ENCODE measurements at places on chromosomes 3 and 15.

DNA sequence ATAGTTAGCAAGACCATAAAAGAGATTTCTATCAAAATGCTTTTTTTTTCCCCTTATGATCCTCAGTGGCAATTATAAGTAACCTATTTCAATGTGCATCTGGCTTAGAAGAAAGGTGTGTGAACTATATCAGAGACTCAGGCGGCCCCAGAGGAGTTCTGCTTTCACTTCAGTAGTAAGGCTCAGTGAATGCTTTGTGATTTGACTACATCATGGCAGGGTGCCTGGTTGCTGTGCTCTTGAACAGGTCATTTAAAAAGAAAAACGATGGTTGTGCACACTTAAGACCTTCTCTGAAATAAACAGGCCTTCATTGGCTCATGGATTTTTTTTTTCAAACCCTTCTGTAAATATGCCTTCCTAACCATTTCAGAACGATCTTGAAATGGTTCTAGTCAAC lies 400.4 kb upstream of the RARB start:
- DNase-seq = no peak

DNA sequence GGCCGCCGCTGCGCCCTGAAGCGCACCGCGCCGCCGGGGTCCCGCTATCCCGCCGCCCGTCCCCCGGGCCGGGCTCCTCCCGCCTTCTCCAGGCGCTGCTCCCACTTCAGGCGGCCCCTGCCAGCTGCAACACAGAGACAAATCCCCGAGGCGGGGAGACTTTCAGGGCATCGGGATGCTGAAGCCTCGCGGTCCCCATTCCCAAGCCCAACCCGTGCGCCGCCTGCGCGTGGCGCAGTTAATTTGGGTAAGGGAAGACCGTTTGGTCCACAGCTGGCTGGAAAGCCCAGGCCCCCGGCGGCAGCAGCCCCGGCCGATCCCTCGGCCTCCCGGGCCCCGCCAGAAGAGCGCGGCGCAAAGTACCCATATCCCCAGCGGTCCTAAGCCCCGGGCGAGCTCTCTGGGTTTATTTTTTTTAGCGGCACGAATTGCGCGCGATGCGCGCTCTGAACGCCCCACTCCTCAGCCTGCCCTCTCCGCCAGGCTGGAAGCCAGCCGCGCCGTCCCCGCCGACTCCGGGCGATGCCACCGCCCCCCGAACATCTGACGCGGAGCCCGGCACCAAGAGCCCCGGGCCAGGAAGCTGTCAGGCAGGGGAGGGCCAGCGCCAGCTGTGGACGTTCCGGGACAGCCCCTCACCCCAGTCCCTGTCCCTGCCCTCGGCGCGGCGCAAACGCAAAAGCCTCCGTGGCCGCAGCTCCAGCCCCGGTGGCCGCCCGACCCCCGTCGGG lies 517 bp downstream of the FBN1 start:
- DNase-seq = no peak

GRCh38 chr15:50418041-50418583 lies 6.1 kb upstream of the USP8 start:
- no peak for DNase-seq

DNA sequence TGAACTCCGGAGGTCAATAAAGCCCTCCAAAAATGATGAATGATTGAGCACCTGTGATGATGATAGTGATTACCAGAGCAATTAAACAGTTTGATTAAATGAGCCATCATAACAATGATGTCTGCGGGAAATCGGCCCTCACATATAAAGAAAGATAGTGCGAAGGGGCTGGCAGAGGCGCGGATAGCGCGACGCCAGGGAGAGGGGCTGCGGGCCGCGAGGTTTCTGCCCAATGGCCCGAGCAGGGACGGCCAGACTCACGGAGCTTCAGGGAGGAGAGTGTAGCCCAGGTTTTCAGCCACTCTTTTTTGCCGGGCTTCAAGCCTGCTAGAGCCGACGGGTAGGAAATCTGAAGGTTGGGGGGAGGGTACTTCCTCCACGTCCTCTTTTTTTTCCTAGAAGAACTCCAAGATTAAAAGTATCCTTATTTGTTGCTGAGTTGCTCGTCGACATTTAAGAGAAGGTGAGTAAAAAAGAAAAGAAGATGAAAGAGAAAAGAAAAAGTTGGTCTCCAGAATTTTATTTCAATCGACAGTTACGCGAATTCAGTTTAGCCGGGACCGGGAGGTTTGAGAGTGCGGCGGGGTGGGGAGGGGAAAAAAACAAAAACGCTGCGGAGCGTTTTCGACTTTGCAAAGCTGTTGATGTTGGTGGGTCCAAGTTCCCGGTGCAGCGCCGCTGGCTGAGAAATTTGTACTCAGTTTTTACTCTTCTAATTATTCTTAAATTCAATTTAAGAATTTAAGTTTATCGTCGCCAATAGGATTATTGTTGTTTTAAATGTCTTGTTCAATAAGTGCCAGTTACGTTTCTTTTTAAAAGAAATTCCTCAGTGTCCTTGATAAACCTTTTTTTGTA lies 2.2 kb upstream of the MEIS2 start:
- no peak for DNase-seq

DNA sequence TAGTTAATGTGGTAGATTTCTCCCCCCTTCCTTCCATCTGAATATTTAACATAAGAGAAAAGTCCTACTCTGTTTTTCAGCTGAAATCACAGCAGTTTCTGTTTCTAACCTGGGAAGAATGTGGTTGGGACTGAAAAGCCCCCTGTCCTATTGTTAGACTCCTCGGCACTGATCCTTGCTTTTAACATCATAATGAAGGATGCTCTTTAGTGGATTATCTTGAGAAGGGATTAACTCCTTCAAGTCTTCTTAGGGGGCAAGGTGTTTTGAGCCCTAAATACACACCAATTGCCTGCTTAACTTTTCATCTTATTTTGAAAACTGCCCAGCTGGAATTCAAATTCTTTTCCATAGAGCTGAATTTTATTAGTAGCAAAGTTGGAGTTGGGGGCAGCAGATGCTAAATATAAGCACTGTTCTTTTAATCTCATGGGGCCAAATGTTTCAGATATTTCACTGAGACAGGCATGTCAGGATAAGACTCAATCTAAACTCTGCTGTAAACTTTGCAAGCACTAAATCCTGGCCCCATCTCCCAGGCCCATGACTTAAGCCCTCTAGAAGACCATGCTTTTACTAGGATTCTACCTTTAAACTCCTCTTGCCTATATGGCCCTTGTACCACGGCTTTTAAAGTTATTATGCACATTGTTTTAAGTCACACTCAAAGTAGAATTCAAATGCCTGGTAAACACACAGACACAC lies 243.2 kb upstream of the NR2F2 start:
- DNase-seq = no peak

GRCh38 chr3:178754852-178755510 lies 218.7 kb downstream of the KCNMB2 start:
- DNase-seq = no peak

DNA sequence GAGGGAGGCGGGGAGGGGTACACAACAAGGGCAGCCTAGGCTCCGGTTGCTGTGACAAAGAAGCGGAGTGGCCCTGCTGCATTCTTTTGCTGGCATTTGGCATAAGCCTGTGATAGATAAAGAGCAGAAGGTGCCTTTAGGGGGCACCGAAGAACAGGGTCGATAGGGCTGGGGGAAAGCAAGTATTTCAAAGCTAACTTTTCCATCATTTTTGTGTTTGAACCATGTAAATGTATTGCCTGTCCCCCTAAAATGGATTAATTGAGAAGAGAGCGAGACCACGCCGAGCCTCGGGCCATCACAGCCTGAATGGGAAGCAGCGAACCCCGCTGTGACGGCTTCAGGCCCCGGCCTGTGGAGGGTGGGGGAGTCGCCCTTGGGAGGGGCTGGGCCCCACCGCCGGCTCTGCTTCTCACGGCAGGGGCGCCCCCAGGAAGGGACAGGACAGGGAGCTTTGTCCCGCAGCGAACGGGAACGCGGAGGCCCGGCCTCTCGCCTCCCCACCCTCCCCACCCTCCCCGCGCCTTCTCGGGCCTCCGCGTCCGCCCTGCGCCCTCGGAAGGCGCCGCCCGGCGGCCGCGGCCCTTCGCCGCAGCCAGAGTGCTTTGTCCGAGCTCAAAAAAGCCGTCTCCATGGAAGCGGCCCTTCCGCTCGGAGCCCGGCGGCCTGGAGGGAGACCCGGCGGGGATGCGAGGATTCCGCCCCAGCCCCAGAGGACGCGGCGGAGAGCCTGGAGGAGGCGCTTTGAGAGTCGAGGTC lies 32.4 kb upstream of the ALDH1L1 start:
- DNase-seq = no peak

GRCh38 chr3:20028905-20029331 lies 11.3 kb upstream of the KAT2B start:
- DNase-seq = no peak

DNA sequence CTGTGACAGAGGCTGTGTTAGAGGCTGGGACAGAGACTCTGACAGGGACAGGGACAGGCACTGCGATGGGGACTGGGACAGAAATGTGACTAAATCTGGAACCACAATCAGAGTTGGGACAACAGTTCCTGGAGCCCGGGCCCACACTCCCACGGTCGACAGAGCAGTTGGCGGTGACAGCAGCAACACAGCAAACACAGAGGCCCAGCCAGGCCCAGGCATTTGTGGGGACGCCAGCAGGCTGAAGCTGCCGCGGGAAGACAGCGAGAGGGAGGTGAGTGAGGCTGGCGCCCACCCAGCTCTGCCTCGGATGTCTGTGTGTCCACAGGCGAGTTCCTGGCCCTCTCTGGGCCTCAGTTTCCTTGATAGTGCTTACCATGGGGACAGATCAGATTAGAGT lies 9.3 kb upstream of the HCN4 start:
- DNase-seq = no peak

DNA sequence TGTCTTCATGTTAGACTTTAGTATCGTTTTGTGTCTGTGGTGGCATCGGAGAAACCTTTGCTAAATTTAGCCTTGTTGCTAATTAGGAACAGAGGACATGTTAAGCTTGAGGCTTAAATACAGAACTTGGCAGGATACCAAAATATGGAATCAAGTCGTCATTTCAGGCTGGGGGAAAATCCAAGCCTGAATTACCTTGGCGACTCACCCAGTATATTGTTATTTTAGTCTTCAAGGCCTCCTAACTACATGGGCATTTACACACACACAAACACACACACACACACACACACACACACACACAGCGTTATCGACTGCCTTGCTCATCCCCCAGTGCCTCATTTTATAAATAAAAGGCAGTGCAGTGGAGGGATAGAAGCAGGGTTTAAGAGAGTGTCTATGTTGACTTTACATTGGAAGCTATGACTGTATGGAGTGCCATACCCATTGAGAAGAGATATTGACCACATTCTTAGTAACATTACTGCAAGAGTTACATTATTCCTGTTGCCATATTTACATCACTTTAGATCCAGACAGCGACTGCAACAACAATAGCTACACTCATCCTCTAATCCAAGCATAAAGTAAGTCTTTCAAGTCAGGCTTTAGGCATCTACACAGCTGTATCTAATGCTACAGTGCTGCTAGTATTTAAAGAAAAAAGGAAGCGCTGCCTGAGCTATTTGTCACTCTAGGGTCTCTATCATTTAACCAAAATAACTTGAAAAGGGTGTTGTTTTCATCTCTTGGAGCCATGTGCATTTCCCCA lies 210.8 kb upstream of the SEMA6D start:
- no peak for DNase-seq

DNA sequence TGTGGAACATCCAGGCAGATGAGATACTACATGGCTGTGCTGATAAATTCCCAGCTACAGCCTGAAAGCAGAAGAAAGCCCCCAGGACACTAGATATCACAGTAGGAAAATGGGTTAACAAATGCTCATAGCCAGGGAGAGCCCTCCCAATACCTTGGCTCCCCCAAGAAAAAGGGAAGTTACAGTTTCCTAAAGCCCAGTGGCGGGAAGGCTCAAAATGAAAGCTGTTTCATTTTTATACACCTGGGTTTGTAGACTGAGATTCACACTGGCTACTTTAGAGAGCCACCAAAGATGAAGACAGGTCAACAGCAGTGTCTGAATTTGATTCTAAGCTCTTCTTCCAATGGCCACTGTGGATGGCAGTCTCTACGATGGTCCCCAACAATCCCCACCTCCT lies 55.0 kb upstream of the TOPAZ1 start:
- DNase-seq = no peak

DNA sequence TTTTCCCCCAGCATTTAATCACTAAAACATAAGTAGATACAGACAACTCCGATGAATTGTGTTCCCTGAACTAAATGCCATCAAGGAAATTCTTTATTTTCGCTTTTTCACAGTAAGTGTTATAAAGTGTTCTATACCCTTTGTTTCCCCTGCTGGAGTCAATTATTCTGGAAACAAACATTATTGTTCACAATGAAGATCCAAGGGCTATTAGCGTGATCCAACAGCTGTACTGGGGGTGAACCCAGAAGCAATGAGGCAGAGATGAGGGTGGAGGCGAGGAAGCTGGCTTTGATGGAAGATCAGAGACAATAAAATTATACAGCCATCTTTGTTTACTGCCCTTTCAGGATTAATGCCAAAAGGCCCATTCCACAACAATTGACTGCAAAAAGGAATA lies 250.3 kb upstream of the IGF1R start:
- no peak for DNase-seq

GRCh38 chr3:186217820-186218164 lies 108.9 kb upstream of the ETV5 start:
- DNase-seq = no peak

DNA sequence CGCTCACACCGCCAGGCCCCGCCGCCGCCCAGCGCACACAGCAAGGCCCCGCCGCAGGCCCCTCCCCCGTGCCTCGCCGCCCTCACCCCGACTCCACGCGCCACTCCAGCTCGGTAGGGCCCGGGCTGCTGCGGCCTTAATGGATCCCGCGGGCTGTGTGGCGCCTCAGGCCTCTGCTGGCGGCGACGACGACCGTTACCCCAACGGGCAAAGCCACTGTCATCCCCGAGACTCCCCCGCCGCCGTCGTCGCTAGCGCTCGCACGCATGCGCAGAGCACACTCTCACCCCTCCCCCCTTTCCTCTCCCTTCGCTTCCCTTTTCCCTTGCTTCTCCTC lies at the start of gene MSL2:
Gene MSL2, minus strand, starts transcription at position 272 of the 337 bp plus-strand sequence. CDS start 1,222 bp downstream, outside the sequence.
- no peak for DNase-seq

DNA sequence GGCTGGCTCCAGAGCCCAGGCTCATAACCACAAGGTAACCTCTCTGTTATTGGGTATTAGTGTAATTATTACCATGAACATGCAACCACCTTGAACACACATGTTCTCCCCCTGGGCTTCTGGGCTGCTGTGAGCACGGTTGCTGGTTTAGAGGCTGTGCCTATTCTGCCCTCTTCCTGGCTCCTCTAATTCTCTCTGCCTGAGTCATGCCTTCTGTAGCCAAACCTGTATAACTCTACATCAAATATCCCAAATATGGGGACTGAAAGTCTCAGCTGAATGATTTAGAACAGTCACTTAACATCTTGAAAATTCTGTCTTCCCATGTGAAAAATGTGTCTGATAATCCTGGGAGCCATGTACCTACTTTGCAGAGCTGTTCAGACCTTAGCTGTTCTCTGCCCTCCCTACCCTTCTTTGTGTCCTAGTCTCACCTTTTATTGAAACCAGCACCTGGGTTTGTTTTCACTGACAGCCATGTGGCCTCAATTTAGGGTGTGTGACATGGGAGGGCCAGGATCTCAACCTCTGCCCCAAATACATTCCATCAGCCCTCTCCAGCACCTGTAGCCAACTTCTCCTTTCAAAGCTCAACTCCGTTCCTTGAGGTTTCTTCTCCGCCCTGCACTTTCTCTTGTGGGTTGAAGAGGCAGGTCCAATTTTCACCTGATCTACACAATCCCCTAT lies 60.7 kb downstream of the PDZRN3 start:
- DNase-seq = no peak
